ENCODE measurements at places on chromosomes 6 and 20. TPM values are rescaled to one million over a fixed set of nuclear protein-coding genes. Genes with fewer than 3 reads are reported as not detected.

Gene PIGT
- total RNA-seq, result 118 TPM

- DNase-seq, result no peak
Observed at GRCh38 chr6:69580706-69581105, 216.1 kb downstream of the LMBRD1 start.

DNA sequence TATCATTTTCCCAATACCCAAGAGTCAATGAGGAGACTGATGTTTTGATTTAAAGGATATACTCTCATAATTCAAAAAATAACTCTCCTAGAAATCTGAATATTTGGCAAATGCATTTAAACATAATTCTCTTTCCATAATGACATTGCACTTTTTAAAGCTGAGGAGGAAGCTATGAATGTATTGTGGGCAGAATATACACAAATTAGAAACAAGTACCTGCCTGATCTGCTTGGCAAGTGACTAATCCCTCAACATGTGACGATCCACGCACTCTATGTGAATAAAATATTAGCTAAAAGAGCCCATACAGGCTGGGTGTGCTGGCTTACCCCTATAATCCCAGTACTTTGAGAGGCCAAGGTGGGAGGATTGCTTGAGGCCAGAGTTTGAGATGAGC is 88.3 kb upstream of the CCDC28A start:
- no peak for DNase-seq

Gene RBPJL
- total RNA-seq, result 0.26 TPM

Gene ADGRB3
- not detected for total RNA-seq

Gene EPPIN
- not detected for total RNA-seq

DNA sequence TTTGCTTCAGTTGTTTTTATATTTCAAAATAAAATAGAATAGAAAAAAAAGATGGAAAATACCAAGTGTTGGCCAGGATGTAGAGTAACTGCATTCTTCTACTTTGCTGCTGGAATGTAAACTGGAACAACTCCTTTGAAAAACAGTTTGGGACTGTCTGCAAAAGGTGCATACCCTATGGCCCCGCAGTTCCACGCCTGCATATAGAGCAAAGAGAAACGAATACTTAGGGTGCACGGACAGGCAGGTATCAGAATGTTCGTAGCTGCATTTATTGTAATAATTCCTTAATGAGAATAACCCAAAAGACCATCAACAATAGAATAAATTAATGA is 603 bp upstream of the RAB23 start:
- DNase-seq, result no peak

DNA sequence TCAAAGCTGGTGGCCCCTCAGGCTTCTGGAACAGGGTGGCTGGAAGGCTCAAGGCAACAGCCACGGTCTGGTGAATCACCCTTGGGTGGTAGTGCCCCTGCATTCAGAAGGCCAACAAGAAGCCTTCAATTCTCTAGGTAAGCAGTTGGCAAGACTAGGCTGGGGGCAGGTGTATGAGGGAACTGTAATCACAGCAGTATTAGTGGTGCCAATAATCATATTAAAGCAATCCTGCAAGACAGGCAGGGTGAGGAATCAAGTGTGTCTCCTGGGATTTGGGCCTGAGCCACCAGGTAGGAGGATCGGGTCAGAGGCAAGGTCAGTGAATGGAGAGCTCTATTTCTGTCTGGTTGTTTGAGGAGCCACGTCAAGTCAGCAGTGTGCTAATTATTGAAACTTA is 24.9 kb upstream of the SCUBE3 start:
- DNase-seq, result no peak

GRCh38 chr20:17419479-17420041 is 111.6 kb downstream of the BFSP1 start:
- no peak for DNase-seq

DNA sequence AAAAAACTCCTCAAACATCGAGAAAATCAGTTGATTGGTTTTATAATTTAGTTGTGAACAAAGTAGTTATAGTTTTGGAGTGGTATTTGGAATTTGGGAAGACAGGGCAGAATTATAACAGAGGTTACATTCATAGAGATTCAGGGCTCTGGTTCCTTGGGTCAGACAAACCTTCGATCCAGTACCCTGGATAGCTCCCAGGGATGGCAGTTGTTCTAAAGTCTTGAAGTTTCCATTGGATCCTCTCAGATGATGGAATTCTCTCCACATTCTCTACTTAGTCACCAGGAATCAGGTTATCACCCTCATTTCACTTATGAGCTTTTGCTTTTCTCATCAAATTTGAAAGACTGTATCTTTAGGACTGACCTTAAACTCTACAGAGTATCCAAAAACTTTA is 285.1 kb downstream of the CENPW start:
- no peak for DNase-seq

- DNase-seq, result no peak
Observed at GRCh38 chr6:105680131-105680530, 277.2 kb upstream of the PREP start.

DNA sequence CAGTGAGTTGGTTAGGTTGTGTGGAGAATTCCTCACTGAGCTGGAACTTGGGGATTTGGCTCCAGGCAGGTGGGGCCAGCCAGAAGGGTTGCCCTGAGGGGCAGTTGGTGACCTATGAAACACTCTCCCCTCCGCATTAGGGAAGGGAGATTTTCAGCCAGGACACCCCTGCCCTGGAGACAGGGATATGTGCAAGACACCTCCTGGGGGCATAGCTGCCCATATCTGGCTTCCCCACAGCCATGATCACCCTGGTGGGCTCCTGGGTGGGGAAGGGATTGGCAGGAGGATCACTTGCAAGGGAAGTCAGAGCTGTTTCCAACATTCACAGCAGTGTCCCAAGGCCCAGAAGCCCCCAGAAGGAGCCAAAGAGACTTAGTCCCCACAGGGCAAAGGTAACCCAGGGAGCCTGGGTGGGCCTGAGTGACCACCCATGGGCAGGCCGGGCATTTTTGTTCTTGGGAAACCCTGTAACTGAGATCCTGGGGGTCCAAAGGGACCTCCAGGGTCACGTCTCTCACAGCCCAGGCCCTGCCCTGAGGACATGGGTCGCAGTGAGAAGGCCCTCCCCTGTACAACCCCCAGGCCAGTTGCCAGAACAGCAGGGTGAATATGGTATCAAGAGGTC is 145.8 kb downstream of the MRPL14 start:
- DNase-seq, result no peak

DNA sequence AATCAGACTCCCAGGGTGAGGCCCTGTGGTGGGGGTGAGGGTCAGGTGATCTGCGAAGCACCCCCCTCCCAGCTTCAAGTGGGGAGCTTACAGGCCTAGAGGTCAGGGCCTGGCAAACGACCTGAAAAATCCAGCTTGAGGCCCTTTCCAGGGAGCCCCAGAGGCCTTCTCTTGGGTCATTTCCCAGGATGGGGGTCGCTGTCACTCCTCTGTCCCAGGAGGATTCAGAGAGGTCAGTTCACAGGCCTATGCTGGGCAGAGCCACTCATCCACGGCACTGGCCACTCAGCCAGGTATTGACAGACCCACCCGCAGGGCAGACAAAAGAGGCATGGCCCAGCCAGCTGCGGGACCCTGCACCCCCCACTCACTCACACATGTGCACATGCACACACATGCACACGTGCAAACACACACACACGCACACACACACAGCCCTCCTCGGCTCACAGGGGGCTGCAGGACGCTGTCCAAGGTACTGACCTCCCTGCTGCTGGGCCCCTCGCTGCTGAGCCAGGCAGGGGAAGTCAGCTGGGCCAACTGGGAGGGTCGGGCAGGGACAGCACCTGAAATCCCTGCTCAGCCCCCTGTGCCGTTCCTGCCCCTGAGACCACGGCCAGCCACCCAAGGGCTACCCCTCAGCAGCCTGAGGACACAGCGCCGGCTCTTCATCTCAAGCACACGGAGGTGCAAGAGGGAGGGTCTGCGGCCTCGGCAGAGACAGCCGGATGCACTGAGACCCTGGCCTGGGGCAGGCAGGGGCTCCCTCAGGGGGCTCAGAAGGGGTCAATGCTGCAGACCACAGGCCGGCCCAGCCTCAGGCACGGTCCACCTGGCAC is 113.8 kb downstream of the TAF4 start:
- no peak for DNase-seq

Gene DOK5
- not detected for total RNA-seq

Gene PHACTR1
- total RNA-seq, result 1.1 TPM

GRCh38 chr20:61677928-61678327 is 387.8 kb downstream of the TAF4 start:
- DNase-seq, result no peak

Gene C20orf144
- not detected for total RNA-seq

All from T-cell (primary cell).